ENCODE measurements at places on chromosomes 1 and 21.

- DNase-seq: no peak
Measured at GRCh38 chr21:34973685-34974084, 75.4 kb downstream of the RUNX1 start.

GRCh38 chr21:32137931-32138330 is 140.9 kb downstream of the MIS18A start:
- no peak for DNase-seq

GRCh38 chr1:188004849-188005248 is 1176.1 kb downstream of the PLA2G4A start:
- DNase-seq: no peak

GRCh38 chr21:36424592-36424991 is 39.4 kb downstream of the CHAF1B start:
- no peak for DNase-seq

- DNase-seq: no peak
Measured at GRCh38 chr1:216523449-216524190, 100.4 kb upstream of the USH2A start.

DNA sequence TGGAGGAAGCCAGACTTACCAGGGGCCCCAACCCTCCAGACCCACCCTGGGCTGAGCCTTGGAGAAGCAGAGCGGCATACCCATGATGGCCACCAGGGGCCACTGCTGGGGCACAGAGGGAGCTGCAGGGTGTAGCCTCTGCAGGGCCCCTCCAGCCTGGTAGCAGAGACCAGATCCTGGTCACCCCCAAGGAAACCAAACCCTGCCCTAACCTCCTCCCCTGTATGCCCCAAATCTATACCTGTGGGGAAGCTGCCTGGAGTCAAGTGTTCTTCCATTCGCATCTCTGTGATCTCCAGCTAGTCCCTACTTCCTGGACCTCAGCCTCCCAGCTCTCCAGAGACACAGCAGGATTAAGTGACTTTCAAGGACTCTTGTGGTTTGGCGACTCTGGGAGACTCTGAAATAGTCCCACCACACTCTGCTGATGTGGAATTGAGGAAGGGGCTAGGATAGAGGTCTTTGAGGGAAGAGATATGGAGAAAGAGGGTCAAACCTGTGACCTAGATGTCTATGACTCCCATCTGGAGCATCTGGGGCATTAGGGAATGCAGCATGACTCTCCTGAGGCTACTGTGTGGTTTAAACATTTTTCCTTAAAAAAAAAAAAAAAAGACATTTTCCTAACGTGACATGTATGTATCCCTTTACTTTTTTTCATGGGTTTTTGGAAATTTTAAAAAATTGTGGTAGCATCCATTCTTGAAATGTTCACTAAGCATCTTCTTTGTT is 119.2 kb upstream of the IPO9 start:
- peak; percentile 65 for DNase-seq

DNA sequence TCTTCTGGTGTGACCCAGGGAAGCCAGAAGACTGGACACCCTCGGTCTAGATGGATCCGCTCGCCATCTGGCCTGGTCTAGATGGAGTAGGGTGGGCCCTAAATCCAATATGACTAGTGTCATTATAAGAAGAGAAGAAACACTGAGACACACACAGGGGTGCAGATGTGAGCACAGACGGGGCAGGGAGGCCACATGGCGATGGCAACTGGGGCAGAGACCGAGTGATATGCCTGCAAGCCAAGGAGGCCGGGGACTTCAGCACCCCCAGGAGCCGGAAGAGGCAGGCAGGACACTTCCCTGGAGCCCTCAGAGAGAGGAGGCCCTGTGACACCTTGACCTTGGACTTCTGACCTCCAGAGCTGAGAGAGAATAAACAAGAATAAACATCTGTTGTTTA is 5.6 kb upstream of the TFF3 start:
- DNase-seq: no peak

- no peak for DNase-seq
Measured at GRCh38 chr21:46038871-46039397, 57.4 kb downstream of the COL6A1 start.

DNA sequence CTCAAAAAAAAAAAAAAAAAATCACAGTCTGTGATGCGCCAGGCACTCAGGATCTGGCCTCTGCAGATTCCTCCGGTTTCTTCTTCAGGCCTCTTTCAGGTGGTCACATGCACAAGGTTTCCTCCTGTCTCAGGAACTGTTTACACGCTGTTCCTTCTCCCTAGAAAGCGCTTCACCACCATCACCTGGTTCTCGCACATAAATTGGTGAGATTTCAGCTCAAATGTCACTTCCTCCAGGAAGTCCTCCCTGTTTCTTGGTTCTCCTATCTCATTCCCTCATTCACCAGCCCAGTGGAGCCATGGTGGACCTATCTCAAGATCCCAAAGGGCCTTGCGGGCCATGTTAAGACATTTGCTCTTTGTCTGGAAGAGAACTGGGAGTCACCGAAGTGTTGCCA is 26.7 kb downstream of the HMGN2 start:
- no peak for DNase-seq

DNA sequence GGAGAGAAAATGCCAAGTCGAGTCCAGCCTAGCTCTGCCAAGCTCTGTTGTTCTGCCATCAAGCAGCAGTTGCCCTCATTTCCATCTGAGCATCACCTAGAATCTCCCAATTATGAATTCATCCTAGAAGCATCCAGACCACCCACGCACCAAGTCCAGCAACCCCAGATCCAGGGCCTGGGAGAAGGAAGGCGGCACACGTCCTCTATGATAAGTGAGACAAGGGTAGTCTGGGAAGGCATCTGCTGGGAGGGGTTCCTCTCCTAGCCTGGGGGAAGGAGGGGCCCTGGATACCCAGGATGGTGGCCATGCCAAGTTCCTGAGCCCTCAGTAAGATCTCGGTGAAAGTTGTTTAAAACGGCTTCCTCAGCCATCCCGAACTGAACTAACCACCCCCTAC is 70.7 kb downstream of the VWA5B1 start:
- DNase-seq: no peak

DNA sequence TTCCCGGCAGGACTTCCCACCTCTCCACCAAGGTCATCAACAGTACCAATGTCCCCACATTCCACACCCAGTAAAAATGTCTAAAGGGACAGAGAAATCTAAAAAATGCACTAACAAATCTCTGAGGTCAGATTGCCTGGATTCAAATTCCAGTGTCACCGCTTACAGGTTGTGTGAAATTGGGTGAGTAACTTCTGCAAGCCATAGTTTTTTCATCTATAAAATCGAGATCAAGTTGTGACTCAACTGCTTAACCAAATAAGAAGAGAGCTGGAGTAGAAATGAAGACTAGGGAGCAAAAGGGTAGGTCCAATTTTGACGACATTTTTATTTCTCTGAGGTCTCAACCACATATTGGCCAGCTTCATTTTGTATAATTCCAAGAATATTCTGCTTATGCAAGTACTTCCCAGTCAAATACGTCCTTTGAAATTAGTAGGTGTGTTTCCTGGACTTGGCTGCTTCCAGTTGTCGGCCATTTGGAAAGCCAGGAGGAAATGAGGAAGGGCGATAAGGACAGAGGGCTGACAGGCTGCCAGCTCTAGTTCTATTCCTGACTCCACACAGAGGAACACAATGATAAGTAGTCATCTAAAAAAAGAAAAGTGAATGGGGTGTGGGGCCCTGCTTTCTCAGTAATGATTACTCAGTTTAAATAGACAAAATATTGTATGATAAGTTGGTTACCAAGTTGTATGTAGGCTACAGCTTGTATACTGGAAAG is 57.7 kb upstream of the ZC3H11B start:
- no peak for DNase-seq

GRCh38 chr21:15094706-15095105 is 29.9 kb upstream of the NRIP1 start:
- no peak for DNase-seq

DNA sequence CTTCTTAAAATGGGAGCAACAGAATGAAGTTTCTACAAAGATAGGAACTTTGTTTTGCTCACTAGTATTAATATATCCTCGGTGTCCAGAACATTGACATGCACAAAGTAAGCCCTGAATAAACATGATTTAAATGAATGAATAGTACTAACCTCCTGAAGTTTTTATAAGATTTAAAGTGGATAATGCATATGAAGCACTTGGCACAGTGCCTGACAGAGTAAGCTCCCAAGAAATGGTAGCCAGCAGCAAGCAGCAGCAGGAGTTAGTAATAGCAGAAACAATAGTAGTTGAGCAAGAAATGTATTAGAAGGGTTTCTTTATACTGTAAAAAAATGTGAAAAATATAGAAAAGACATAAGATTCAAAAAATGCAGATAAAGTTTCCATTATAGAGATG is 258.1 kb upstream of the C1orf87 start:
- no peak for DNase-seq

- DNase-seq: no peak
Measured at GRCh38 chr1:30476476-30476875, 246.9 kb downstream of the MATN1 start.

- no peak for DNase-seq
Measured at GRCh38 chr1:26724118-26724517, 28.3 kb downstream of the ARID1A start.

- DNase-seq: no peak
Measured at GRCh38 chr1:90204780-90205179, 209.9 kb downstream of the ZNF326 start.

DNA sequence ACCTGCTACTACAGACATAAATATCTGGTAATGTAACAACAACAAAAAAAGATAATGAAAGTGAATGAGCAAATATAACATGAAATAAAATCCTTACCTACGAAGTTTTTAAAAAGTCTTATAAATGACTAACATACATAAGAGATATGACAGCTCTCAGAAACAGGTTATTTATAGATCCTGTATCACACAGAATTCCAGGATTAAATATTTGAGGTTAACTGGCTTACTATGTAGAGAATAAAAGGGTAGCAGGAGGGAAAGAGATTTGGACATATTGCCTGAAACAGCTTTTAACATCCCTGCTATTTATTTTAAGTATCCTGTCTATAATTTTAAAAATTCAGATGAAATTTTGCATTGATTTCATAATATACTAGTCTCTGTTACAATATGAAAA is 16.3 kb downstream of the MYSM1 start:
- DNase-seq: no peak

GRCh38 chr1:183270541-183271141 is 84.6 kb downstream of the LAMC2 start:
- no peak for DNase-seq

GRCh38 chr1:5508669-5509330 is 483.4 kb downstream of the NPHP4 start:
- DNase-seq: no peak

- no peak for DNase-seq
Measured at GRCh38 chr1:10890491-10891071, 94.1 kb upstream of the CASZ1 start.

DNA sequence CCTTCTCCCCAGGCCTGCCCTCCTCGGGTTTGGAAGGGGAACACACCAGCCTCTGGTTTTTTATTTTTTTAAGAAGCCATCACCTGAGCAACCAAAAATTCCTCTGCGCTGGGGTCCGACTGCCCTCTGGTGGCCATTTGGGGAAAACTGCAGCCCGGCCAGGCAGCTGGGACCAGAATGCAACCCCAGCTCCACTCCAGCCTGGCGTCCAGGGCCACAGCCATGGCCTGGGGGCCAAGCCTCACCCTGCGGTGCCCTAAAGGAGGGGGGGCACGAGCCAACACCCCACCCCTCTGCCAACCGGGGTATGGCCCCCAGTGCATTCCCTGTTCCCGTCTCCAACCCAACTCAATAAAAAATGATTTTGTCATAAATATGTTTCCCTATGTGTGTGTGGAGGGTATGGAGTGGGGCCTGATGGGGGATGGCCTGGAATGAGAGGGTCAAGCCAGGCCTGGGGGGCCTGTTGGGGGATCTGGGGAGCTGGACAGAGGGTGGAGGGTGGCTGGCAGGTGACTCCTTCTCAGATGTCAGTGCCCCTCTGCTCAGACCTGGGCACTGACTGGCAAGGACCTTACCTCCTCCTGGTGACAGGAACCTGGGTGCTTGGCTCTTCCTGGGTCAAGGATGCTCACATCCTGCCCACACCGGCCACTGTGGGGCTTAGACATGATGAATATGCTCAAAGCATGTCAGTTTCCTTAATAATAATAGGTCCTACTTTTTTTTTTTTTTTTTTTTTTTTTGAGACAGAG is 3.2 kb downstream of the GPR3 start:
- peak; percentile 91 for DNase-seq
